ENCODE measurements at places on chromosomes 5 and 9.

DNA sequence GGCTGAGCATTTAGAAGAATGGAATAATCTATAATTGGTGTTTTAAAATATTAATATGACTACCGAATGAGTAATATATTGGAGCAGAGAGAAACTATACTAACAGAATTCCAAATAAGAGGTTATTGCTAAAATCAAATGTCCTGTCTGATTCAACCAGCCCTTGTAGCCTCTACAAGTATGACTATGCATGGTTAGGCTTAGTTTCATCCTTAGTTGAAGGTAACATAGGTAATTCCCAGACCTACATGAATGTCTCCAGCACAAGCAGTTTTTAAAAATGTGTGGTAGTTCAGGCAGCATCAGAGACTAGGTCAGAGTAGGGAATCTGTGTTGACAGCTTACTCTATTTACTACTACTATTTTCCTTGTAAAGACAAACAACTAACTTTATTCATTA lies 51.7 kb upstream of the SLC27A6 start:
- no peak for DNase-seq

GRCh38 chr9:129874261-129875101 lies 39.2 kb downstream of the USP20 start:
- DNase-seq = no peak

DNA sequence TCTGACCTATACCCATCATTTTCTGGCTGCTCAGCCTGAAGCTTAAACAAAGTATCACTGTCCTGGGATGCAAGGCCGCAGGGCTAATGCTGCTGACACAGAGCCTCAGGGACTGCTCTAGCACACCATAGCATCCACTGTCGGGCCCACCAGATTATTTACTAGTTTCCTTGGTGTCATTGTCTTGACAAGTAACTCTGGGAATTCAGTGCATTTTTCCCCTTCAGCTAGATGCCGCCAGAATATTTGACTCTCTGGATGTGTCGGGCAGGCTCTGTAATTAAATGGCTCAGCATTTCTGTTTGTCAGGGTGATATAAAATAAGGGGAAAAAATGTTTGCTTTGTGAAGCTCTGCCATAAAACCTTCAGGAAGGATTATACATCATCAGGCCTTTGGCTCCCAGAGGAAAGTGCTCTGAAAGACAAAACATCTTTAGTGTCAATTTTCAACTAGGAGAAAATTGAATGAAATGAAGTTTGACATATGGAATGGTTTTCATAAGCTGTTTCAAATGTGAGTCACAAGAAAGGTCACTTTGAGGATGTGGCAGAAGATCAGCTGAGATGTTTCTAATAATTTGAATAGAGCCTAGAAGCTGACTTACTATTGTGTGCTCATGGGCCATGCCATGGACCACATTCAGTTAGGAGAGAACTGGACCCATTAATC lies 350.1 kb downstream of the TMEM232 start:
- no peak for DNase-seq

DNA sequence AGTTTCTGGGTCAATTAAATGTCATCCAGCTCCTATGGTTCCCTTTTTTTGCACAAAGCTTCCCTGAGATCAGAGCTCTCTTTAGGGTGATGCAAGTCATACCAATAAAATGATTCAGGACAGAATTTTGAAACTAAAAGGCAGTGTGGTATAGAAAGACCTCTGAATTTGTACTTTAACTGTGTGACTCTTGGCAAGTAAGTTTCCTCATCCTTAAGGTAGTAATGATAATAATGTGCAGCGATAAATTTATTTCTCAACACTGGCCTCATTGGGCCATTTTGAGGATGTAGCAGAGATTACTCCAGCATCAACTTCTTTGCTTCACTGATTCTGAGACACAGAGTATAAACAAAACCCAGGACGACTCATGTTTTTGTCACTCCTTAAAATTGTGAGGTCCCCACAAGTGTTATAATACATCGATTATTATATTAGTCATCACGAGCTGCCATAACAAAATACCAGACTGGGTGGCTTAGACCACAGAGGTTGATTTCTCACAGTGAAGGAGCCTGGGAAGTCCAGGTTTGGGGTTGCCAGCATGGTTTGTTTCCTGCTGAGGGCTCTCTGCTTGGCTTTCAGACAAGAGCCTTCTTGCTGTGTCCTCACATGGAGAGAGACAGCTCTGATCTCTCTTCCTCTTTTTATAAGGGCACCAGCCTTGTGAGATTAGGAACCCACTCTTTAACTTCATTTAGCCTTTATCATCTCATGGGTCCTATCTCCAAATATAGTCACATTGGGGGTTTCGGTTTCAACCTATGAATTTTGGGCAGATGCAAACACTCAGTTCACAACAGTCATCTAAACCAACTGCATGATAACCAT lies 293.0 kb downstream of the ZNF608 start:
- no peak for DNase-seq

- DNase-seq = no peak
These were observed 15.8 kb upstream of the TIFAB start for GRCh38 chr5:135467871-135468485.

DNA sequence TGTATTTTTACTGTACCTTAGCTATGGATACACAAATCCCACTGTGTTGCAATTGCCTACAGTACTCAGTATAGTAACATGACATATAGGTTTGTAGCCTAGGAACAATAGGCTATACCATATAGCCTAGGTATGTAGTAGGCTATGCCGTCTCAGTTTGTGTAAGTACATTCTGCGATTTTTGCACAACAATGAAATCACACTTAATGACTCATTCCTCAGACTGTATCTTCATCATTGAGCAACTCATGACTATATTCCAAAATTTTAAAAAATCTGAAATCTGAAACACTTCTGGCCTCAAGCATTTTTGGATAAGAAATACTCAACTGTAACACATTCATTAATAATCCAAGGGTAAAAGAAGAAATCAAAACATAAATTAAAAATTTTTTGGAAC lies 666.8 kb upstream of the GRAMD2B start:
- no peak for DNase-seq

GRCh38 chr5:74672215-74672877 lies 12.7 kb upstream of the HEXB start:
- DNase-seq = no peak

DNA sequence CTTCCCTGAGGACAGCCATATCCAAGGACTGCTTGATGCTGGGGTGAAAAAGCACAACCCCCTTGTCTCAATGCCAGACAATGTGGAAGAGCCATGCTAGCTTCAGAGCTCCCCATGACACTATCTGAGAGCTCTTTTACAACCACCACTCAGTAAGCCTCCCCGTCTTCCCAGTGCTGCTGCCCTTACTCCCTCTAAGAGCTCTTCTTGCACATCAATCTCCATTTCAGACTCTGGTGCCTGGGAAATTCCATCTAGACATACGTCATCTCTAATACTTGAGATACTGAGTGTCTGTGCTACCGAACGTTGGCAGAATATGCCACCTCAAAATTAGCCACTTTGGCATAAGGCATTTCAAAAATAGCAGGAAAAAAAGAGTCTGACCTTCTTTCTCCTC lies 94.5 kb downstream of the EDIL3 start:
- no peak for DNase-seq

DNA sequence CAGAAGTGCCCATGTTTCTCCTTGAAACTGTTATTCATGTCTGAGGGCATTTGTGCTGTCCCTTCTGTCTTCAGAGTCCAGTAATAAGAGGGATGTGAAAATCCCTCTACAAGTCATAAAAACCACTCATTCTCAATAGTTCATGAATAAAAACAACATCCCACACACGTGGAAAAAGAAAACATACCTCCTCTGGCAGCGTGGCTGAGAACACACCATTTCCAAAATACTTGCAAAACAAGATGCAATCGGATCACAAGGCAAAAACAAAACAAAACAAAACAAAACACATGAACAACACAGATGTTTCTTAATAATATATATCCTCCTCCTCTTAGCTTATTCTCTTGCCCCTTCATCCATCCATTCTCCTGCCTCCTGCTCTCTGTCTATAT lies 71.0 kb upstream of the EQTN start:
- no peak for DNase-seq

GRCh38 chr9:32603914-32604852 lies 31.2 kb upstream of the NDUFB6 start:
- DNase-seq = no peak

GRCh38 chr9:79471580-79472543 lies 99.9 kb upstream of the TLE4 start:
- no peak for DNase-seq

- no peak for DNase-seq
These were observed 299.3 kb upstream of the POU5F2 start for GRCh38 chr5:94040591-94041148.

GRCh38 chr9:123725389-123725788 lies 204.5 kb downstream of the DENND1A start:
- no peak for DNase-seq

DNA sequence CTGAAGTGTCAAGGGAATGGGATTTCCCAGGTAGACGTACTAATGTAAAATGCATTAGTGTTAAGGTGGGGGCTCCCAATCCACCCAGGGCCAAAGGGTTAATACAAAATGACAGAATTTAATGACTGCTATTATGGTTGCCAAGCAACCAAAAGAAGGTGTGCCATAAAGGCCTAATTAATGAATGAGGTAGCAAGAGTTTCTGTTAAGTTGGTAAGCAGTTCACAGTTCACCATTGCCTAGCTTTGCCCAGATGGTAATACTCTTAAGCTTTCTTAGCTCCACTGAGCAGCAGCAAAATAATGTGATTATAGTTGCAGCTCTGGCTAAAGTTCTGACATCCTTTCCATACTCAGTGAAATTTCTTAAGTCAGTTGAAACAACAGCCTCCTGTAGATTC lies 211.7 kb downstream of the DENND1A start:
- DNase-seq = no peak

DNA sequence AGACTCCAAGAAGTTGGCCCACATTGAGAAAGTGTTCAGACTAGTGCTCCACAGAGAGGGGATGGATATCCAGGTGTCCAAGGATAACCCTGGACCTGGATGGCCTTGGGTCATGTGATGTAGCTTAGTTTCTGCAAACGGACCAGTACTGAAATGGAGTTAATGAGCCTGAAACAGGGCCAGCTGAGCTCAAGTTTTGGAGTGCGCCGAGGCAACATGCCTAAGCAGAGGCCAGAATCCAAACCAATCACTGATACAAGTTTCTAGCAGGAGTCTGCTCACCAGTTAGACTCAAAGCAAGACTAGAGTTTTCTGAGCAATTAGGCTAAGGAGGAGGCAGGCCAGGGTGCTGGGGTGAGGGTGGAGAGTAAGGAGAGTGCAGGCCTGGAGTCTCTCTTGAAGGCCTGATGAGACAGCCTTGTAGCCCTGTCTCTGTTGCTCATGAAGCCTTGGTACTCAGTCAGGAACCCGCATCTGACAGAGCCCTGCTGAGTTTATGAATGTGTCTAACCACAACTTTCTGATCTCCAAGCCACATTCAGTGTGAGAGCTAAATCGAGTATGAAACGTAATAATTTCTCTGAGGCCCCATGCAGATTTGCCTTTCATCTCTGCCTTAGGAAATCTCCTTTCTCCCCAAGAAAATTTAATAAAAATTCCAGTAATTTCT lies 68.9 kb upstream of the EQTN start:
- no peak for DNase-seq

GRCh38 chr5:126395198-126395597 lies 28.0 kb upstream of the GRAMD2B start:
- DNase-seq = no peak

- no peak for DNase-seq
These were observed 1.0 kb downstream of the RABL6 start for GRCh38 chr9:136808806-136809158.

GRCh38 chr9:132878695-132879456 lies at the start of gene SPACA9:
SPACA9 (plus strand) TSS chr9:132878898; CDS start chr9:132883948, 5,050 bp downstream.
- no peak for DNase-seq

- DNase-seq = no peak
These were observed 233.2 kb downstream of the ROR2 start for GRCh38 chr9:91716815-91717214.

DNA sequence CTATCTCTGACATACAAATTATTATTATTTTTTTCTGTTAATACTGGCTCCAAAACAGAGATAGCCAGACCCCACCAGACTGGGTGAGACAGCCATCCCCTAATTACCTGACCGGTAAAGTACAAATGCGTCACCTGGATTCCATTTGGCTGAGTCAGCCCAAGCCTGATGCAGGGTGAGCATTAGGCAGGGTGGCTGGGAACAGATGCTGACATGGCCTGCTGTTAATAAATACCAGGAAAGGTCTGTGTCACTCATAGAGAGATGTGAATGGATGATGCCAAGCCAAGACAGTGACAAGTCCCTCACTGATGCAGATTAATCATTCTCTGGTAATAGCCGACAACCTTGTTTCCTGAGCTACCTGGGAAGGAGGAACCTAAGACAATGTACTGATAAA lies 183.5 kb downstream of the TRIM32 start:
- no peak for DNase-seq

DNA sequence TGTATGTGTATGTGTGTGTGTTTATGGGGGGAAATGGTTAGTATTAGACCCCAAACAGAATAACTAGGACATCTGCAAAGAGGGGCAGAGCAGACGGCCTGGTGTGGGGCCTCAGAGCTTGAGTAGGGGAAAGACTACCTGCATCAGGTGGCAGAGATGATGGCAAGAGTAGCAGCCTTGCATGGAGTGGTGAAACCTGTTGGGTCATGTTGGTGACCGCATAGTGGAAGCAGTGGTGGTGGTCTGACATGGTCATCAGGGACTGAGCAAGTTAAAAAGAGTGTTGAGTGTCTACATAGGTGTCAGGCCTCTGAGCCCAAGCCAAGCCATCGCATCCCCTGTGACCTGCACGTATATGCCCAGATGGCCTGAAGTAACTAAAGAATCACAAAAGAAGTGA lies 153.2 kb downstream of the FGF10 start:
- no peak for DNase-seq

- no peak for DNase-seq
These were observed 322.5 kb downstream of the CDK5RAP2 start for GRCh38 chr9:120257483-120257882.

DNA sequence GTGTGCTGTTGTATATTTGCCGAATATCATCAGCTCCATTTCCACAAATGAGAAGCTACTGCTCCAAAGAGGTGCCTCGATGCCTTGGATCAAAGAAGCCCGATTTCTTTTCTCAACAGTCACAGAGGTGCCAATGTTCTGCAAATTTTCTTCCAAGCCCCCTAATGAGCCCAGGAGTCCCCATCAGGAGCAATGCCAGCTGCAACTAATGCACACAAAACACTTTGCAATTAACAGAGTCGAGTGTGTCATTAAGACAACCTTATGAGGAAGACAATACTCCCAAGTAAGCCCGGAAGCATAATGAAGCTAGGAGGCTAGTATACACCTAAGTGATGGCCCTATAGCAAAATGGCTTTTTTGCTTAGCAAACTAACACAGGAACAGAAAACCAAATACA lies 247.0 kb downstream of the TRIM32 start:
- no peak for DNase-seq

DNA sequence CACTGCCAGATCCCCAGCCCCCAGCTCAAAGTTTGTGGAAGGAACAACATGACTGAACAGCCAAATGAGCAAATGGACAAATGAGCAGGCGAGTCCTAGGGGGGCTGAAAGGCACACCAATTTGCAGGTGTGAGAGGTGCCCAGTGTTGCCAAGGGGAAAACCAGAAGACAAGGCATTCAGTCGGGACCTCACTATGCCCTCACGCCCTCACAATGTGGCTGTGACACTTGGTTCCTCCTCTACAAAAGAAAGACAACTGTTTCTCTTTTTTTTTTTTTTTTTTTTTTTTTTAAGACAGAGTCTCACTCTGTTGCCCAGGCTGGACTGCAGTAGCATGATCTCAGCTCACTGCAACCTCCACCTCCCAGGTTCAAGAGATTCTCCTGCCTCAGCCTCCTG lies 28.0 kb downstream of the TNIP1 start:
- no peak for DNase-seq

- DNase-seq = no peak
These were observed 149.7 kb downstream of the SLIT3 start for GRCh38 chr5:169151051-169151805.

All from activated effector memory CD4-positive, alpha-beta T cell treated with Interleukin-2 at 50 U/mL for 16 hours (primary cell).